ENCODE measurements at places on chromosomes 16 and 17. TPM values are rescaled to one million over a fixed set of nuclear protein-coding genes. Genes with fewer than 3 reads are reported as not detected.

- DNase-seq, result no peak
Measured at GRCh38 chr17:74337834-74338500, 11.9 kb downstream of the KIF19 start.

DNA sequence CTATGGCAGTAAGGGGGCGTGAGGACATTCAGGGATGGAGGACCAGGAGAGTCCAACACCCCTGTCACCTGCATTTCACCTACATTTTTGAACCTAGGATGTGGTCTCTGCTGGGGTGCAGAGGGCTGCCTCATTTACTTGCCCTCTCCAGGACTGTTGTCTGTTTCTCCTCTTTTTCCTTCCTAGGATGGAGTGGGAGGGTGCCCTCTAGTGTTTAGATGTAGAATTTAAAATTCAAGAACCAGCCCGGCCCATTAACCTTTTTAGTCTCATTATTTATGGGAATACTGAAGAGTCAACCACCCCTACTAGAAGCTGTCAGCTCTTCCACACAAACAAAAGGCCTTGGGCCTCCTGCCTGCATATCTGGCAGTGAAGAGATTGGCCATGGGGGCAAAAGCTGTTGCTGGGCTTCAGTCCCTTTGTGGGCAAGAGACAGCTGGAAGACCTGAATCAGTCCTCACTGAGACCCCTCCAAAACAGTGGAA lies 2.5 kb upstream of the STARD3 start:
- no peak for DNase-seq

DNA sequence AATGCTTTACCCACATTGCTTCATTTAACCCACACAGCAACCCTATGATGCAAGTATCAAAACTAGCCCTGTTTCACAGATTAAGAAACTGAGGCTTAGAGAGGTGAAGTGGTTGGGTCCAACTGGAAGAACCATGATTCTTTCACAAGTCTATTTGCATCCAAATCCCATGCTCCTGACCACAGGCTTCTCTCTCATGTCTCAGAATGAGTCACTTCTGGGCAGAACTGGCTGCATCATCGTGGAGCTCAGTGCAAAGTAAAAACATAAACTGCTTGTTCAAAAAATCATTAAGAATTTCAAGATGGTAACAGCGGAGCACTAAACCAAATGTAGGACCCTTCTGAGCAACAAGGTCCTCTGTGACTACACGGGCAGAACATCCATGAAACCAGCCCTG lies 20.2 kb upstream of the CES1 start:
- no peak for DNase-seq

- DNase-seq, result no peak
Measured at GRCh38 chr16:6195966-6196365, 1098.4 kb upstream of the EEF2KMT start.

GRCh38 chr17:1047177-1047878 lies 50.4 kb downstream of the TIMM22 start:
- no peak for DNase-seq

ENGASE gene
- 50.9 TPM for total RNA-seq
